Caco-2 (cell line): ENCODE measurements at places on chromosomes 1 and 21.

GRCh38 chr1:212656730-212657129, 42.9 kb downstream of the BATF3 start:
- H3K36me3 ChIP-seq = no peaks in the 10 kb centered on the region
- H3K4me3 ChIP-seq = no peak overlapping the region
- H3K27ac ChIP-seq = no peak overlapping the region
- DNase-seq = no peak

DNA sequence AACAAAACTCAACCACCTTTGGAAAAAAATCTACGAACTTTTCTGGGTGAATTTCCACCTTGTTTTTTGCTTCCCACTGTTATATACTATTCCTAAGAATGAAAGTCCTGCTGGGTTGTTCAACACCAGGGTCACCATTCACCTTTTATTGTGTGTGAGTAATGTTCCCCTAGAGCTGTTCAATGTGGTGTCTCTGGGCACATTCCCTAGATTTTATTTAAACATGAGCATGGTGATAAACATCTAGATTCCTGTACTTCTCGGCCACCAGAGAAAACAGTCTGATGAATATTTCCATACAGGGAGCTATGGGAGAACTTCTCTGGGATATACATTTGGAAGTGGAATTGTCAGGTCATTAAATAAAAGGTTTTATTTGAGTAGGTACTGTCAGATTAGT, 13.0 kb downstream of the FMN2 start:
- no peak overlapping the region for H3K27ac ChIP-seq
- H3K36me3 ChIP-seq = no peaks in the 10 kb centered on the region

DNA sequence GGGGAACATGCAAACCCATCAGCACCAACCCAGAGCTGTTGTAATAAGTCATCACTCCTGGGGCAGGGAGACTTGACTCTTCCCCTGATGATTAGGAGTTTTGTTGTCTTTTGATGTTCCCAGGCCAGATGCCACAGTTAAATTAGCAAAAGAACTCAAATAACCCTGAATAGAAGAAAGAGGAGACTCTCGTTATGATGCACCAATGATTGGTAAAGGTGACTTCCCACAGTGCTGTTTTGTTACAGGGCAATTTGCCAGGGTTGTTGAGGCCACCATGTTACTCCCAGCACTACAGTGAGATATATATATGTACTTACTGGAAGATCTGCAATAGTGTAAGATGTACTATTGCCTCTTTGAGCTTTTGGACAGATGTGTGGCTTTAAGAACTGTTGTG, 24.3 kb upstream of the RCAN1 start:
- no peak for DNase-seq
- H3K36me3 ChIP-seq = no peaks in the 10 kb centered on the region
- H3K4me3 ChIP-seq = no peak overlapping the region
- H3K27ac ChIP-seq = no peak overlapping the region
- no peaks in the 10 kb centered on the region for H3K27me3 ChIP-seq
- no peaks in the 10 kb centered on the region for H3K4me1 ChIP-seq

DNA sequence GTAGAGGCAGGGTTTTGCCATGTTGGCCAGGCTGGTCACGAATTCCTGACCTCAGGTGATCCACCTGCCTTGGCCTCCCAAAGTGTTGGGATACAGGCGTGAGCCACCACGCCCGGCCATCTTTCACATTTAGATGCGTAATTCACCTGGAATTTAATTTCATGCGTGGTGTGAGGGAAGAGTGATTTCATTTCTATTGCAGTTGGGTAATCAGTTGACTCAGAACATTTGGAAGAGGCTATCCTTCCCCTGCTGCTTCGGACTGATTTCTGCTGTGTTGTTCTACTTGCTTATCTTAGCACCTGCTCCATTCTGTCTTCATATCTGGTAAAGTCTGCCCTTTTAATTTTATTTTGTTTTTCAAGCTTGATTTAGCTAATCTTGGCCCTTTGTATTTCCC, 19.1 kb downstream of the DIP2A start:
- H3K36me3 ChIP-seq = no peaks in the 10 kb centered on the region
- H3K4me3 ChIP-seq = no peak overlapping the region
- no peak for DNase-seq
- no peaks in the 10 kb centered on the region for H3K4me1 ChIP-seq
- H3K27me3 ChIP-seq = no peaks in the 10 kb centered on the region

GRCh38 chr1:98384461-98385141, 276.9 kb upstream of the SNX7 start:
- no peak for DNase-seq
- no peak overlapping the region for H3K27ac ChIP-seq
- H3K4me1 ChIP-seq = no peaks in the 10 kb centered on the region
- H3K27me3 ChIP-seq = no peaks in the 10 kb centered on the region
